Right hindlimb (tissue), 1 donor: ENCODE measurements at places on chromosomes 5 and 9.

- no peak for DNase-seq
Observed at GRCh38 chr9:73441890-73442818, 290.5 kb downstream of the ANXA1 start.

DNA sequence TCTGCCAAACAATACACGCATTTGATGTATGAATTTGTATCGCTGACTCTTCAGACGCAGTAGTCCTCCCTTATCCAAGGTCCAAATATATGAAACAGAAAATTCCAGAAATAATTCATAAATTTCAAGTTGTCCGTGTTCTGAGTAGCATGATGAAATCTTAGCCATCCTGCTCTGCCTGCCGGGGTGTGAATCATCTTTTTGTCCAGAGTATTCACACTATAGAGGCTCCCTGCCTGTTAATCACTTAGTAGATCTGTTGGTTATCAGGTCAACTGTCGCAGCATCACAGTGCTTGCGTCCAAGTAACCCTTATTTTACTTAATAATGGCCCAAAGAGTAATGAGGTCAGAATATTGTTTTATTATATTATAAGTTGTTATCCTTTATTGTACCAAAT lies 268.1 kb downstream of the DOCK8 start:
- DNase-seq, result no peak

DNA sequence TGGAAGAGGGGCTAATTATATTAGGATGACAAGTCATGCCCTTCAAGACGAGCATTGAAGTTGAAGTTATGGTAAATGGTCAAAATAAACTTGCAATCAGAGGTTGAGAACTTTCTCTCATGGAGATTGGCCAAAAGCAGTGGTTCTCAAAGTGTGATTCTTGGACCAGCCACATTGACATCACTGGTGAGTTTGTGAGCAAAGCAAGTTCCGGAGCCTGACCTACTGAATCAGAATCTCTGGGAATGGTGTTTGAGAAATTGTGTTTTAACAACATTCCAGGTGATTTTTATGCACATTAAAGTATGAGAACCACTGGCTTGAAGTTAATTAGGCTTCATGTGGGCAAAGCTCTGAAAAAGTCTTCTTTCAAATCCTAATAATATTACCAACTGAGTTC lies 403.5 kb downstream of the ZSWIM6 start:
- no peak for DNase-seq

DNA sequence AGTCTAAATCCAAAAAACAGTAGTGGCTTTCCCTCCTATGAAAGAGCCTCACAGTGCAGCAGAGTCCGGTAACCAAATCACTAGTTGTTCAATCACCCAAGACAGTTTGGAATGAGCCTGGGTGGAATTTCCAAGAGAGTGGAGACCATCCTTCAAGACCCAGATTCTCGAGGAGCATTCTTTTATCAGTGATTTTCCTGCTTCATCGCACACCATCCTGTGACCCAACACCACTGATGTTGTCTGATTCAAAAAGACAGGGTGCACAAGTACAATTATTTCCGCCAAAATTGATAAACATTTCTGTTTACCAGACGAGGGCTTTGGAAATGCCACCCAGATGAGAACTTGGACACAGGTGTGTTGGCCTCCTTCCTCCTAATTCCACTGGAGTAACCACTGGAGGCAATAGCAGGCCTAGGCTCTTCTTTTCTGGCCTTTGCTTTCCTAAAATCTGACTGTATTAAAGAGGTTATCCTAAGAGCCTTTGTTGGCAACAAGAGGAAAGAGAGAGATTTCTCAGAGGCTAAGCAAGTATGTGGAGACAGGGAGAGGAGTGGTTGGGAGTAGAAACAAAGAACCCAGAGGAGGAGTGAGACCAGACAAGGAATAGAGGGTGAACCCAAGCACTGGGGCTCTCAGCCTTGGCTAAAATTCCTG lies 56.3 kb upstream of the S1PR3 start:
- no peak for DNase-seq

- DNase-seq, result no peak
Observed at GRCh38 chr5:91374893-91375520, 8.1 kb downstream of the ARRDC3 start.

- no peak for DNase-seq
Observed at GRCh38 chr9:90333226-90333625, 309.4 kb downstream of the DIRAS2 start.

- no peak for DNase-seq
Observed at GRCh38 chr5:139501381-139501780, 18.8 kb upstream of the STING1 start.

- DNase-seq, result peak; percentile 19
Observed at GRCh38 chr5:165495829-165496380, 1990.5 kb downstream of the MAT2B start.

DNA sequence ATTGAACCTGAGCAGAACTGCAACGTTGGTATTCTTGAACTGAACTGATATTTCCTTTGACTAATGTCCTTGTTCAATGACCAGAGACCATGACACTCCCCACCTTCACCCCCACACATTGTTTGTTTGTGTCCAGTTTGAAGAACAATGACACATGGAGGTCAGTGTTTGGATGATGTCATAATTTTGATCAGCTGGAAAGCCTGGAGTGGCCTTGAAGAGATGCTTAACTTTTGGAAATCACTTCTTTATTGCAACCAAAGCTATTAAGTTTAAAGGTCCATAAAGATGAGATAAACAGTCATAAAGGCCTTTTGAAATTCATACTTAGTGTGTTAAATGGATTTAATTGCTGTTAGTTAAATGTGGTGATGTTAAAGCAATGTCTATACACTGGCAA lies 92.7 kb downstream of the TMC1 start:
- no peak for DNase-seq

DNA sequence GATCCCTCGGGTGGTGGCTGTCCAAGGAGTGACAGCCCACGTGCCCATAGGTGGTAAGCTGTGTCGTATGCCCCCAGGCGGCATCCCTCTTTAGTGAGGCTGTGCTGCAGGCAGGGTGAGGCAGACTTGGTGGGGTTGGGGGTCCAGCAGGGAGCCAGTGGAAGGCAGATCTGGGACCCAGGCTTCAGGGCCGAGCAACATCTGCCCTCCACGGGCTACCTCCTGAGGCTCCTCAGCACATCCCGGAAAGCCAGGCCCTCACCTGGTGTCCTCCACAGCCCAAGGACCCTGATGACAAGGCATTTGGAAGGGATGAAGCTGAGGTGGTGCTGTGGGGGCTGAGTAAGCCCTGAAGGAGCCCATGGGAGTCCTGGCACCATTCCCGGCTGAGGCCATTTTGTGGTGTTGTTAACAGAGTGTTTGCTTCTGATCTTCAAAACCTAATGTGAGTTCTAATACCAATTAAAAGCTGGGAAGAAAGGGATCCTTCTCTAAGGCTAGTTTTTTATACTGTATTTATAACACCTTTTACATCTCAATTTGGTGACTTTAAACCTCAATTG lies 295.8 kb upstream of the IRX2 start:
- no peak for DNase-seq

DNA sequence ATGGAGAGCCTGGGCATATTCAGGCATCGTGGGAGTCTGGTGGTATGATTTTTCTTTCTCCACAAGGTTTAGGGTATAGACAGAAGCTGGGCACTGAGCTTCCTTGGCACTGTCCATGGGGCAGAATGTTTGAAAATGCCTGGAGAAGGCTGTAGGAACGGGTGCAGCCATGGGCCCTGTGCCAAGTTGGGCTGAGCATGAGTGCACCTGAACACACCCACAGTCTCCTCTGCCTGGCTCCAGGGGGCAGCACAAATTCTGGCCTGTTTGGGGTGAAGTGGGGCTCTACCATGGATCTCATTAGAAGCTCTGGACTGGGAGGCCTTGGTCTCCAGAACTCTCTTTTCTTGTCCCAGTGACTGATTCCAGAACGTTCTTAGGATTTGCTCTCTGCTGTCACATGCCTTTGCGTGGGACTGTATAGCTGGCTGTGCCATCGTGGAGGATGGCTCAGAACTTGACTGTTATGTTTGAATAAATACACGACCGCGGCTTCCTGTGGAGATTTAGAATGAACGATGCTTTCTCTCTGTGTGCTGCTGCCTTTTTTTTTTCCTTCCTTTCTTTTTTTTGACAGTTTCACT lies 229.8 kb downstream of the FANCC start:
- DNase-seq, result no peak

GRCh38 chr5:112795944-112796678 lies 58.4 kb downstream of the APC start:
- DNase-seq, result no peak

DNA sequence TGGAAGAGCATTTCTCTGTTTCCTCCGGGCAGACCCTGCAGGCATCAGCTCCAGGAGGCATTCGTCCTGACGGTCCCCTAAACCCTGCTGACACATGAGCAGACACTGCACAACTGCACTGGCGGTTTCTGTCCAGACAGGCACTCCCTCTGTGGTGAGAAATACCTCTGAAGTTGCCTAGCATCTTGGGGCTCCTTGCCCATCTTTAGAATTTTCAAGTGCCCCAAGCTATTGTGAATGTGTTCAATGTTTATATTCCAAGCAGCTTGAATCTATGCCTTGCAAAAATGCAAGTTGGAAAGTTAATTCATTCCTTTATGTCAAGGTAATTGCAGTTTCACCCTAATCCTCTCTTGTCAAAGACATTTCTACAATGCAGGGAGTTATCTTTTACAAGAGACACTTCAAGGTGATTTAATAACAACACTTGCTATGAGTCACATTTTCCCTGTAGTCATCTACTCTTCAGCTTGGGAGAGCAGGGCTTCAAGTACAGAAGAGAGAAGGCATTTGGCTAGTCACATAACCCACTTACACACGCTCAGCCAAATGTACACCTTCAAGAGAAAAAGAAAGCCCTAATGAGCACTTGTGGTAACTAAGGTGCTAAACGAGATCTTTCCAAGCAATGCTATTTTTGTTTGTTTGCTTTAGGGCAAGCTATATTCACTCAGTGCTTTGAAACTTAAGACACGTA lies 302.5 kb downstream of the MLLT3 start:
- DNase-seq, result no peak

GRCh38 chr9:25629231-25629630 lies 49.0 kb downstream of the TUSC1 start:
- DNase-seq, result no peak

- DNase-seq, result no peak
Observed at GRCh38 chr9:65432722-65433323, 147.8 kb upstream of the FOXD4L5 start.

- DNase-seq, result no peak
Observed at GRCh38 chr9:75651709-75652108, 238.8 kb upstream of the PCSK5 start.

DNA sequence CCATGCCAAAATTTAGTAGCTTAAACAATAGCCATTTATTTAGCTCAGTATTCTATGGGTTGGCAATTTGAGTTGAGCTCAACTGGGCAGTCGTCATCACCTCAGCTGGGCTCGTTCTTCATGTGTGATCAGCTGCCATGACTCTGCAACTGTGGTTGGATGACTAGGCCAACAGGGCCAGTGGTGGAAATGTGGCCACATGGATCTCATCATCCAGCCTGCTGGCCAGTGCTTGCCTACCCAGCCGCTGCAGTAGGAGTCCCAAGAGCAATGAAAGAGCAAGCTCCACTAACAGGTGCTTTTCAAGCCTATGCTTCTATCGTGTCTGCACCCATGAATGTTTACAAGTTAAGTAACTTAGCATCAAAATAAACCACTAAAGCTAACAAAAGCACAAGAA lies 158.0 kb downstream of the ATPSCKMT start:
- no peak for DNase-seq

- DNase-seq, result no peak
Observed at GRCh38 chr9:76414661-76415060, 20.4 kb upstream of the RFK start.

GRCh38 chr5:107211630-107212029 lies 459.1 kb downstream of the EFNA5 start:
- DNase-seq, result no peak

GRCh38 chr5:155332618-155333017 lies 319.1 kb downstream of the KIF4B start:
- no peak for DNase-seq

DNA sequence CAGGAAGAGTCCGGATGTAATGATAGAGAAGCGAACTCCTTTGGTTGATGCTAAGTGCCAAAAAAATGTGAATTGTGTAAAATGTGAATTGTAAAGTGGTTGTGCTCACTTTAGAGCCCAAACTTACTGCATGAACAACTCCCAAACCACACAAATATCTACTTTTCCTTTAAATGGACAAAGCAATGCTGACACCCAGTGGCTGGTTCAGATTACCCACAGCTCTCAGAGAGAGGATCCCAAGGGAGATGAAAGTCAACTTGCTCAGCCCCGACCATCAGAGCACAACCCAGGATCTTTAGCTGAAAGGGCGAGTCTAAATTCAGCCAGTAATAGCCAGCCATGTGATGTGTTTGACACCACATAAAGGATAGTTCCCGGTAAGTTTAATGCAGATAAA lies 133.7 kb downstream of the NMUR2 start:
- no peak for DNase-seq

GRCh38 chr9:16623989-16624743 lies 246.3 kb downstream of the BNC2 start:
- DNase-seq, result no peak

- no peak for DNase-seq
Observed at GRCh38 chr9:5185220-5185840, at the start of gene INSL6. TSS of gene INSL6 (minus strand) at chr9:5185639. CDS start at chr9:5185602, 37 bp downstream.

GRCh38 chr9:70131296-70131695 lies 87.6 kb downstream of the MAMDC2 start:
- no peak for DNase-seq

- DNase-seq, result no peak
Observed at GRCh38 chr9:106066940-106067524, 372.7 kb downstream of the TMEM38B start.

DNA sequence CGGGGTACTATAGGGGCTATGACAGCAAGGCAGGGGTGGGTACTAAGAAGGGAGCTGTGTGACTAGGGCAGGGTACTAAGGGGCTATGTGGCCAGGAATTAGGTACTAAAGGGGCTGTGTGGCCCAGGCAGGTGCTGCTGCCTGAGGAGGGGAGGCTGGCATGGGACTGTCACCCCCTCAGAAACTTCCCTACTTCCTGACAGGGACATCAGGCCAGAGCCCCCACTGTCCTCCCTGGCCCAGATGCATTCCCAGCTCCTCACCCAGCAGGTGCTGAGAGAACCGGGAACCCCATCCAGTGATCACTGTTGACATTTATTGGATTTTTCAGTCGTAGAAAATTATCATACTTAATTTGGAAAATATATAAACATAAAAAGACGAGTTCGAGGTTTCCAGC lies 26.6 kb downstream of the IRX2 start:
- no peak for DNase-seq

DNA sequence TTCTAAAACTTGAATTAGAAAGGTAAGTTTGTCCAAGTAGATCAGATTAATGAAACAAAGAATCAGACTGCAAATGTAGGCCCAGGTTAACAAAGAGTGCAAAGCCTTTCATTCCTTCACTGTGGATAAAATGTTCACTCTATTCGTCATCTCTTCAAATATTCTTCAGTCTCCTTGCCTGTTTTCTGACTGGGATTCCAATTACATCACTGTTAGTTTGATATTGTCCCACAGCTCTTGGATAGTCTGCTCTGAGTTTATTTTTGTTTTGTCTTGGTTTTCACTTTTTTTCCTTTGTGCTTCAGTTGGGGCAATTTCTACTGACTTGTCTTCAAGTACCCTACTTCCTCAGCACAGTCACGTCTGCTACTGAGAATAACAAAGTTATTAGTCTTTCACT lies 38.5 kb upstream of the GZMA start:
- no peak for DNase-seq

GRCh38 chr5:73337586-73338255 lies 110.9 kb downstream of the FOXD1 start:
- DNase-seq, result no peak

GRCh38 chr5:168341178-168341577 lies 49.7 kb downstream of the WWC1 start:
- no peak for DNase-seq
